Brain (organoid and tissue), 16 donors: ENCODE measurements at places on chromosomes 4 and X.

- no peak for DNase-seq
These were observed 254.1 kb downstream of the FBXW7 start for GRCh38 chr4:152281822-152282221.

DNA sequence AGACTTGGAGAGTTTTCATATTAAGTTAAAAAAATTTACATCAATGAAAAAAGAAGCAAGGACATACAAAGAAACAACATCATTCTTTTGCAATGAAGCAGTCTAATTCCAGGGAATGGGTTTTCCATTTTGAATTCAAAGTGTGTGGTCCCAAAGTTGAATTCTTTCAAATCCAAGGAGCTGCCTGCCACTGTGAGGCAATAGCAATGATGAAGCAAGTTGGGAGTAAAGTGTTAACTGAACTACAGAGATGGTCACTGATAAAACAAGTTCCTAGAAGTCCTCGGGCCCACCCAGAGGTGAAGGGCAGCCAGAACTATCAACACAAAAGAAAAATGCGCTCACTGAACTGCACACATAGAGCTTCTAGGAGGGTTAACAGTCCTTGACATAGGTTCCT lies 115.9 kb downstream of the RAB28 start:
- DNase-seq, result no peak

GRCh38 chr4:80878218-80878617 lies 152.3 kb upstream of the BMP3 start:
- no peak for DNase-seq

GRCh38 chr4:3945511-3946290 lies 179.5 kb downstream of the ADRA2C start:
- DNase-seq, result no peak

- DNase-seq, result peak; percentile 60
These were observed 26.8 kb upstream of the TMEM184C start for GRCh38 chr4:147590249-147590920.

DNA sequence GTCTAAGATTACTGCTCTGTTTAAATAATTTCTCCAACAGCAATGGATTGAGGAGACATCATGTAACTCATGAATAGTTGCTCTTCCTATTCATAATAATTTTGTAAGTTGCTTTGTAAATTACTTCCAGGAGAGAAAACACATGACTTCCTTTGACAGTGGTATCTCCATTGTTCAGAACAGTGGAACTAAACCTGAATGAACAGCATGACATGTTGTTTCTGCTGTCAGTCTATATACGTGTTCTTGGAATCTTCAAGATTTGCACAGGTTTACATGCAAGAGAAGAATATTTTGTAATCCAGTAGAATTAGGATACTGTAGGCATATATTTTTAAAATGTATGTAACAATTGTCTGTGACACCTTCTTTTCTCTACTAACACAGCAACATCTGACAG lies 618.8 kb upstream of the GRID2 start:
- DNase-seq, result no peak

GRCh38 chr4:68599150-68599549 lies 23.0 kb upstream of the UGT2B17 start:
- DNase-seq, result no peak

DNA sequence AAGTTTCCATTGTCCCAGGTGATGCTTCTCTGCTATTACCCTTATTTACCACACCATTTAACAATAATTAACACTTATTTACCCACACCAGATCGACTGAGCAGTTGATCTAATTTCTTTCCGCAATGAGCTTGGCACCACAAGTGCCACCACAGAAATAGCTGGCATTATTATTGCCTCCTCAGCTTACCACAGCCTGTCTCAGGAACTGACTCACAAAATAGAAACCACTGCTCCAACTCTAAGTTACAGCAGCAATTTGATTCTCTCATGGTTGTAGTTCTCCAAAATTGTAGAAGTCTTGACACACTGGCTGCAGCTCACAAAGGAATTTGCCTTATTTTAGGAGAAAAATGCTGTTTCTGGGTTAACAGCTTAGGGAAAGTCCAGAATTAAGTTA lies 22.5 kb downstream of the ZNF721 start:
- no peak for DNase-seq
